Fibroblast of the conjunctiva (primary cell): ENCODE measurements at places on chromosomes 2 and 18.

DNA sequence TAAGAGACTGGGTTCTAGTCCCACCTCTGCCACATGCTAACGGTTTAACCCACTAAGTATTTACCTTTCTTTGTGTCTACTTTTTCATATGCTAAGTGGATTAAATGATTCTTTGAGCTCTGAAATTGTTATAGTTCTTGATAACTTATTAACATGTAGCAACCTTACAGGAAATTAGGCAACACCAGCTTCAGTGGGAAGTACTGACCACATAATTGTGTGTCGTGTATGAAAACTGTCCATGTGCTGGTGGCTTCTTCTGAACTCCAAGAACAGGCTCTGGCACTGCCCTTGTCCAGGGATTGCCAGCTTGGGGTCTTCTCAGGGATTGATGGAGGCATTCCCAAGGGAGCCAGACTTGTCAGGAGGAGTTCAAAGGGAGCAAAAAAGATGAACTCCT lies 427.7 kb downstream of the TGIF1 start:
- DNase-seq = no peak

DNA sequence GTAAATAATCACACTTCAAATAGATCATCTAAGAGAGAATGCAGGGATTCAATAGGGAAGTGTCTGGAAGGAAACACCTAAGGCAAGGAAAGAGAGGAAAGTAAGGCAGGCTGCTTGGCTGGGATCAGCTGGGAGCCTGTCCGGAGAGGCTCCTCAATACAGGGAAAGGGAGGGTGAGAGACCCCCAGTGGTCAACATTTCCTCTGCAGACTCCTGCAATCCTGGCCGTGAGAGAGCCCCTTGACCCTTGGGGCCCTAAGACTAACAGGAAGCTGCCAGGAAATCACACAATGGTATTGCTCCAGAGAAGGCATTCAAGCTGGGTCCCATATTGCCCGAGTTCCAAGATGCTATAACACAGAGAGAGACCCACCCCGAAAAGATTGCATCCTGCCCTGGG lies 549.4 kb downstream of the NYAP2 start:
- no peak for DNase-seq

DNA sequence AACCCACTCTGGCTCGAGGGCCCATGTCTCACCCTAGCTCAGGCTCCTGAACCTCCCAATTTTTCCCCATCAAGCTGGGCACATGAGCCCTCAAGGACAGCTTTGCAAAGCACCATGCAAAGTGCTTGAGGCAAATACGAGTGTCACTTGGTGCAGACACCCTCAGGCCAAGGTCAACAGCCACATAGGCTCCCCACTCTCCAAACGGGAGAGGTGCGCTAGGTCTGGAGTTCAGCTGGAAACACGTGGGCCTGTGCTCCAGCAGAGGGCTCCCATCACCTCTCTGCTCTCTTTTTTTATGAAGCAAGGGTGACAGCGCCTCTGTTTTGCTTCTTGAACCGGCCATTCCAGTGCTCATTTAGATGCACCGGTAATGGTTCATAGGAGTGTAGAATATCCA lies 11.9 kb upstream of the ARHGAP25 start:
- no peak for DNase-seq

DNA sequence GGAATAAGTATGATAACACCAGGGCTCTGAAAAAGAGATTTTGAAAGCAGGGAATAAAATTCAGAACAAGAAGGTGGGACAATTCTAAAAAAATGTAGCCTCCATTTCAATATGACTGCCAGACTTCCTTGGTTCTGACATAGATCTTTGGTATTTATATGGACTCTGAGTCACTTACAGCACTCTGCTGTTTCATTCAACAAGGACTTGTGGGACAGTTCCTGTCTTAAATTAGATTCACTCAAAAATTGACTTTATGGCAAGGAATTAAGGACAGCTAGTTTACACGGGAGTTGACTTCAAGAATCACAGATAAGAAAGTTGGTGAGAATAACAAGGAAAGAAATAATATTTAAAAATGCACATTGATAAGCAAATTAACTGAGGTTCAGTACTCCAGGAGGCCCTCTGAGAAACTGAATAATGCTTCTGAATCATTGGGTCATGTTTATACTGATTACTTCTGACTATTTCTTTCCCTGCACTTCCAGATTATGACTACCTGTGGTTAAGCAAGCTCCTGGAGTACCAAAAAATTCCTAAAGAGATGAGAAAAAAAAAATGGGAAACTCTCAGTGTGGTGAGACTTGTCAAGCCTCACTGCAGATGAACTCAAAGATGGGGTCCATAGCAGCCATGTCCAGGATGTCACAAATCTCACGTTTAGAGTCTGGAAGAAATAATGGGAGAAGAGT lies 828.3 kb upstream of the PIK3C3 start:
- no peak for DNase-seq

DNA sequence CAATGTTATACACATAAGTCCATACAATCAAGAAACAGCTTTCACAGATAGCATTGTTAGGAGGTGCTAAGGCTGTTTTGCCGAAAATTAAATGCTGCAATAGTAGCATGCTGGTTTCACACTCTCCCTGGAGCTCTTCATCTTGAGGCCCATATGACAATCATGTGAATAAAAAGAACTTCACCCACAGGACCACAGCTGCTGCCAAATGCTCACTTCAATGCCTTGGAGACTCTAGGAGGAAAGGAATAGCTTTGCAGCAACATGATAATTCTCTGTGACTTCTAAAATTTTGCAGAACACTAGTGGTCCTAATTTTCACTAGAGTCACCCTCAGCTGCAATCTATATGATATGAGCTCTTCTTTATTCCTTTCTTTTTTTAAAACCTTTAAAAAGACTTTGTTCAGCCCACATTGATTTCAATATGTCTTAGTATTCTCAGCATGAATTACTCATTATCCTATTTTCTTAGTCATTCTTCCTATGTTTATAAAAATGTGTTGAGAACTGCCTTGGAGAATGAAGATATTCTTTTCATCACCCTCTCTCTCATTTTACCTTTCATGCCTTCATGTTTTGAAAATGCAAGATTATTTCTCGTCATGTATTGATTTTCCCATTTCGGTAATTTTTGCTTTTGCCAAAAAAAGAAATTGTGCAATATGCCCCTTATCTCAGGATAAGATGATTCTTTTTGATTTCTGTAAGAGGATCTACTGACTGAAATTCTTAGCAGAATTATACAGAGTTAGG lies 108.2 kb downstream of the PDE1A start:
- no peak for DNase-seq

- DNase-seq = no peak
These were observed 1257.4 kb upstream of the ZEB2 start for GRCh38 chr2:145777297-145777696.

DNA sequence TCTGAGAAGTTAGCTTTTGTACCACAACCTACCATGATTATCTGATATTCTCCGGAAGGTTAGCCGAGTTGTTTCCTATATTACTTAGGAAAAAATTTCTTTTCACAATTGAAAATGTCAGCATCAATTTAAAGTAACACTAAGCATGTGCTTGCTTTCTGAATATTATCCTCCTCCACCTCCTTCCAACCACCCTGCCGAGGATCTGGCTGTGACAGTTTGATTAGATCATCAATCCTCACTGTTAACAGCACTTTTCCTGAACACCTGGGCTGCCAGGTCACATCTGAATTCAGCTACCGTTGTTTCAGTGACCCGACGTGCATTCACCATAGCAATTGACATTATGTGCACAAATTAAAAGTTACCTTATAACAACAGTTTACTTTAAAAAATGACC lies 207.0 kb downstream of the ZNF407 start:
- DNase-seq = no peak

GRCh38 chr18:22504251-22505030 lies 86.7 kb upstream of the CTAGE1 start:
- DNase-seq = no peak
